Omental fat pad (tissue), 4 donors: ENCODE measurements at places on chromosomes 1 and 21.

- DNase-seq: no peak
Measured at GRCh38 chr1:1421147-1421906, at the start of gene ANKRD65. Gene ANKRD65, minus strand, starts transcription at chr1:1421276. Its CDS starts 271 bp downstream, at chr1:1421005.

DNA sequence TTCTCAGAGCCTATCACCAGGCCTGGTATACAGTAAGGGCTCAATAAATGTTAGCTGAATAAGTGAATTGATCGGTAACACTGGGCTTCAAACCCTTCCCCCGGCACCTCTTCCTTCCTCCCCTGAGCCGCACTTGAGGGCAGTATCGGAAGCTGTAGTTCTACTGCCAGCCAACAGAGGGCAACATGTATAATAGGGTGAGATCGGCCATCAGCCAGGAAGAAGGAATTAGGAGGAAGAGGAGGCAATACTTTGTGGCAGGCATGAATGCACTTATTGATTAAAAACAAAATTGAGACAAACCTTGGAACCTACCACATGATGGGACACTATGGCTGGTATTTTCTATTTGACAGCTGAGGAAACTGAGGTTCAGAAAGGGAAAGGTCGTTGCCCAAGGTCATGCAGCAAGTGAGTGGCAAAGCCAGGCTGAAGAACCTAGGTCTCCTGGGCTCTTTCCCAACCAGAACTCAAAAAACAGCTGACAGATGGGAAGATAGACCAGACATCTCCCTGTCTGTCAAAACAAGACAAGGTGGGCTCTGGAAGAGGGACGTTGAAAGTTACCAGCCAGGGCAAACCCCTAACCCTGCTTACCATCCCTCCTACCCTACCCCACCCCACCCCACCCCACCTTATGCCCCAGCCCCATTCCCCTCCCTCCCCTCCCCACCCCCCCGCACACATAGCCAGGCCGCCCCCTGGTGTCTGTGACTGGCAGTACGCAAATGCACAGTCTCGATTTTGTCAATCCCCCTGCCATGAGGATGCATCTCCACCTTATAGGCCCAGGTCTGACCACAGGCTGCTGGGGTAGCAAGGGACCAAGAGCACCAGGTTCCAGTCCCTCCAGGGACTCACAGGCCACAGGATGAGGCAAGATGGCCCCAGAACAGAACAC, 107.3 kb upstream of the RUNX3 start:
- no peak for DNase-seq

GRCh38 chr1:229093609-229094336, 177.1 kb upstream of the RAB4A start:
- DNase-seq: no peak

DNA sequence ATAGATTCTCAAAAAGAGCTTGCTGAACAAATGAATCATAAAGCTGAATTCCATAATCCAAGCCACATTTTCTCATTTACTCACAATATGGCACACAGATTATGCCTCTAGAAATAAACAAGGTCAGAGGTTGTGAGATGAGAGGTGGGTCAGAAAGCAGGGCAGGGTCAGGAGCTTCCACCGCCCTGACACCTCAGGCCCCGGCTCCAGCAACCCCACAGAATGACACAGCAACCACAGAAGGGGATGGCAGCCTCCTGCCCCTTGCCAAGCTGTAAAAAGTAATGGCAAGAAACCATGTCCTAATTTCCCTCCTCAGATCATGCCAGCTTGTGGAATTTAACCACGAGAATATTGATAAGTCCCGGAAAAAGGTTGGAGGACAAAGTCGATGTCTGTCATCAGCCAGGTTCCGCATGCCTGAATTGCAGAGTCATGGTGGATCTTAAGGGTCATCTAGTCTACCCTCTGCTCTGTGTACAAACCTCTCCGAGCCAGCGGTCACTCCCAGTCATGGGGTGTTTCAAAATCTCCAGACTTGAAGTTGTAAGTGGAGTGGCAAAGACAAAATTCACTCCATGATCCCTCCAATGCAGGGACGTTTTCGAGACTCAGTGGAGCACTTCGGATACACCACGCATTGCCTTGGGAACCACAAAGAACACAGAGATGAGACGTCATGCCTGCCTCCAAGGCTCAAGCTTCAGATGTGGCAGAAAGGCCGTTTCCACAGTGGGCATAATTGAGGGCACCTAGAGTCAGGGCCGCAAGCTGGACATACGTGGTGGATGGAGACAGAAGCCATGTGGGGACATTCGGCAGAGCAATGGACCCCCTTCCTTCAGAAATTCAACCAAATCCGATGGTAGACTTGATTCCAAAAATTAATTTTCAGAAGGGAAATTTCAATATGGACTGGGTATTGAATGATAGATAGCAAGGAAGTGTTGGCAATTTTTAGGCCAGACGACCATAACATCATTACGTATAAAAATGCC, 254.0 kb downstream of the TOMM20 start:
- DNase-seq: no peak

DNA sequence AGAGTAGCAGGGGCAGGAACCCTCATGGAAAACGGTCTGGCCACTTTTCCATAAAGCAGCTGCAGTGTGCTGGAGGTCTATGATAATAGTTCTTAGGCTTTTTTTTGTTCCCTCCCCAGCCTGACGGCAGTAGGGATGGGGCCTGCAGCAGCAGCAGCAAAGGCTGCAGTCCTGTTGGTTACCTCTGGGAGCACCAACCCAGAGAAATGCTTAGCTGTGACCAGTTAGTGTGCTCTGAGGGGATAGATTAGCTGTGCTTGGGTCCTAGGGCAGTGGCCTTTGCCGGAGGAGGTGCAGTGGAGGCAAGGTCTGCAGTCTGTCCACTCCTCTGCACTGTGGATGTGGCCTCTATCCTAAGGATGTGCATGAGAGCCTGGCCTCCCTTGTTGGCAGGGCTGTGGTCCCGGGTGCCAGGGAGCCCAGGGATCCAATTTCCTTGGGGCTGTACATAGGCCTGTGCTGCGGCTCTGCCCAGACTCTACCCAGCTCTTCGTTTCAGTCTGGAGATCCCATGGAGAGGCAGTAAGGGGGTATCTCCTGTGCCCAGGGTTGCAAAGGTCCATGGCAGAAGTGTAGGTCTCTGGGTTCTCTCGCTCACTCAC, 322.7 kb downstream of the PTBP2 start:
- DNase-seq: no peak

DNA sequence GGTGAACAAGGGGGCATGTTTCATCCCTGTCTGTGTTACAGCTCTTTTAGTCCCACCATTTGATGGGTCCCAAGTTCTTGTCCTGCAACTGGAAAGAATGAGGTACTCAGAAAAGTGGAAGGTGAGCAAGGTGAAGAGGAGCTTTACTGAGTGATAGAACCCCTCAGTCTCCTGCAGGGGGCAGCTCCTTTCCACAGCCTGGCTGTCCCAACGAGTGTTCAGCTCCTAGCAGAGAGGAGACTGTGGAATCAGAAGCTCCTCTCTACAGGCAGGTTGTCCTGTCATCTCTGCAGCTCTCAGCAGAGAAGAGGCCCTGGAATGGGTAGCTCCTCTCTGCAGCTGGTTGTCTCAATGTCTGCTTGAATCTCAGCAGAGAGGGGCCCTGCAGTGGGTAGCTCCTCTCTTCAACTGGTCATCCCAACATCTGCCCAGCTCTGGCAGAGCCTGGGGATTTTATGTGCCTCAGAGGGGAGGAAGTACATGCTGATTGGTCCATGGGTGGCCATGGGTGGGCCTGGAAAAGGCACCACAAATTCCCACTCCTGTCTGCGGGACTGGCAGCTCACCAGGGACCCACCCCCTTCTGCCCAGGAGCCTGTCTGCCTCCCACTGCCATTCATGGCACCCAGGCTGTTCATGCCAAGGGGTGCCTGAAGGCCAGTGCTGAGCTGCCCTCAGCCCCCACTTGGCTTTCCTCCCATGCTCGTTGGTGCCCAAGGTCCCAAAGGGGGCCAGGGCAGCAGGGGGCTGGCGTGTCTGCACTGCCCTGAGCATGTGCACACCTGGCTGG, 25.7 kb downstream of the LDLRAD1 start:
- no peak for DNase-seq

- DNase-seq: no peak
Measured at GRCh38 chr1:21621051-21621450, 48.1 kb downstream of the RAP1GAP start.

DNA sequence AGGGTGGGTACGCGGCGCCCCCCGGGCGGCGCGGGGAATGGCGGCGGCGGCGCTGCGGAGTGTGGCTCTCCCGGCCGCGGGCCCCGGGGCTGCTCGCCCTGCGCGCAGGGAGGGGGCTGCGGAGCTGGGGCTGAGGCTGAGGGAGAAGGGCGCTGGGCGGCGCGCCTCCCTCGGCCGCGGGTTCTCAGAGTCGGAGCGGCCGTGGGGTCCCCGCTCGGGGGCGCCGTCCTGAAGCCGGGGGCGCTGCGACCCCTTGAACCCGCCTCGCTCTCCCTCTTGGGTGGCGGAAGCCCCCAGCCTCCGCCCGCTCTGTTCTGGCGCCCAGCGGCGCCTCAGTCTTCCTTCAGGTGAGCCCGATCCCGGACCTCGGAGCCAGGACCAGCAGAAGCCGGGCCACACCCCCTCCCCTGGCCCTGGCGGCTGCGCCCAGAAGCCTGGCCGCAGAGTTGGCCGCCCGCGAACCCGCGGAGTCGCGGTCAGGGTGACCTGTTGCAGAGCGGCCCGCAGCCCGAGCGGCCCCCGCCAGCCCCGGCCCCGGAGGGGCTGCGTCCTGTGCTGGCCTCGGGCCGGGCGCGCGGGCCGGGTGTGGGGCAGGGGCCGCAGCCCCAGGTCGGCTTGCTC, 532 bp downstream of the RALGPS2 start:
- DNase-seq: no peak

GRCh38 chr1:228511546-228512445, 24.6 kb downstream of the RNF187 start:
- no peak for DNase-seq

DNA sequence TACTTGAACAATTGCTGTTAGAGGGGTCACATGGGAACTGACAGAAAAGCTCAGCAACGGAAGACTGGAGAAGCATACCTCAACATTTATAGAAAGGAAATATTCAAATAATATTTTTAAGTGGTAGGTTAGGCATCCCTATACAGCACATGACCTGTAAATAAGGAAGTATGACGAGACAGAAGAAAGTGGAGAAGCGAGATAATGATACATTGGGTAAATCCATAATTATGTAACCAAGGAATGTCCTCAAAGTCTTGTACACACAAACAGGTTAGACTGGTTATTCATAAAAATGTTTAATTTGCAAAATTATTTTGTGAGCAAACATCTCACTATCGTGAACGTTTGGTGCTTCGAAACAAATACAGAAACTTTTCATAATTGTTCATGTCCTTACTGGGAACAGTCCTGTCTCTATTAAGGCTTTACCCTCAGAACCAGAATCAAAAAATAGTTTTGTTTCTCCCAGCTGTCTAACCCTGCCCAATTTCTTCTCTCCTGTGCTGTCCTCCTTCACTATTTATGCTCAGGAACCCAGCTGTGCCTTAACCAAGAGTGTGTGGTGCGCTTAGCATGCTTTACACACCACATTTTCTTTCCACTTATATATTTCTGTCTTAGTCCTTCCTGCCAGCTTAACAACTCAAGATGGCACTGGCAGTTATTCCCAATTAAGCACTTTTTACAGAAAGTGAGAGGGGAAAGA, 10.2 kb downstream of the KMO start:
- DNase-seq: no peak

DNA sequence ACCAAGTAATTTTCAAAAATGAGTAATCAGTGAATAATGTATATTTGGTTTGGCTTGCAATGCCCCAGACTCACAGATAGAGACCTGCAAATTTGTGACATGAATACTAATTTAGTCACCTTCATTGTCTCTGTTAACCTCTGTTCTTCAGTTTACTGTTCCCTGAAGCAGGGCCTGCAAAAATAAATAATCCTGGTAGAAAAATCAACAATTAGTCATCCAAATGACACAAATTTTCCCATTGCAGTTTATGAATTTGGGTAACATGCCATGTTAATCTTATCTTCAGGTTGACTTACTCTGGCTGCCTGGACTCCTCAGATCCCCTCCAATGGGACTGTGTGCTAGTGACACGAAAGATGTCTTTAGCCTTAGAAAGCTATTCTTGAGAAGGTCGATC, 289.5 kb downstream of the PAPPA2 start:
- no peak for DNase-seq

DNA sequence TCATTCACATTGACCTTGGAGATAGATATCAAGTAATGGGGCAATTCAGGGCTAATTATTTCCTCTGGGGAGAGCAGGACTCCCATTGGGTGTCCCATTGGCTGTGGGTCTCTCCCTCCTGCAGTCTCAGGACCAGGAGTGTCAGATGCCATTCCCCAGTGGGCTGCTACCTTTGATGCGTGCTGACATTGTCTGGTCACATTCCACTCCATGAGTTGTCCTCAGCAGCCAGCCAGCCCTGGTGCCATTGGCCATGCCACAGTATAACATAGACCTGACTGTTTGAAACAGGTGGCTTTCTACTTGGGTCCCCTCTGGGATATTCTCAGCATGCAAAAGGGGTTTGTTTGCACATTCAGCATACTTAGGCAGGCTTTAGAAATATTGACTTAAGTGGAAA, 118.5 kb downstream of the MRPS6 start:
- DNase-seq: no peak

DNA sequence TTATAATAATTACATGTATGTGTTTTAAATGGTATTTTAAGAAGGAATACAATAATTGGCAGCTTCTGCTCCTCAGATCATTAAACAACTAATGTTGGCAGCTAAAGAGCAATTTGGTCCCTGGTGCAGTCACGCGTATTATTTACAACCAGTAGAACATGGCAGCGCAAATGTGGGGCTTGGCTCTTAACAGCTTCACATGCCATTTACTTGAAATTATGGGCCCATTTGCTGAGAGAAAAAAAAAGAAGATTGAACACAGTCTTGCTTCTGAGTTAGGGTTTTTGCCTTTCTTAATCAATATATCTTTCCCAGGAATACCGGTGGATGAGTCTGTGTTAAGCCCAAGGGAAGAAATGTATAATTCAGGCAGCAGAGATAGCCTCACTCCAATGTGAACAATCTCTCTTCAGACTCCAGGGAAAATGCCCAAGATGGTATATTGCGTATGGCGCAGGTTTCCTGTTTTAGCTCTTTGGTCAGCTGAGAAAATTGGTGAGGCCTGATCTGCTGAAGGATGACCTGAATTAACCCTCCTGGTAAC, 174.5 kb downstream of the DISC1 start:
- no peak for DNase-seq

GRCh38 chr21:46662765-46663500, 27.5 kb downstream of the PRMT2 start:
- no peak for DNase-seq

DNA sequence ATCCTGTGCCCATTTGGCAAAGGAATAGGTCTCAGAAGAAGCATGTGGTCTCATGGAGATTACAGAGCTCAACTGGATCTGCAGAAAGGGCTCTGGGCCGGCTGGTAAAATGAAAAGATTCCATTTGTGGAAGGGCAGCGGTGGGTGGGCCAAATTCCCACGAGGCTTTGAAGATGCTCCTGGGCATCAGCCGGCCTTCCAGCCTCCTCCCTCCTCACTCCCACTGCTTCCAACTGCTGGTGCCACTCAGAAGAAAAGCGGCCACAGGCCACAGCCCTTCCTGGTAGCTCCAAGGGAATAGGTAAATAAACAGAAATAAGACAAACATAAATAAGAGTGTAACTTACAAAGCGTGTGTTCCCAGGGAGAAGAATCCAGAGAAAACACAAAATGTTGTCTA, 136.3 kb upstream of the SLC44A3 start:
- no peak for DNase-seq
